NCI-H187 treated with DMSO at 0.1 percent for 48 hours (cell line): ENCODE measurements at places on chromosomes 3 and 15.

- DNase-seq = no peak
Measured at GRCh38 chr3:50532062-50532705, 28.8 kb upstream of the CACNA2D2 start.

- DNase-seq = no peak
Measured at GRCh38 chr3:147415874-147416273, 6.7 kb downstream of the ZIC1 start.

DNA sequence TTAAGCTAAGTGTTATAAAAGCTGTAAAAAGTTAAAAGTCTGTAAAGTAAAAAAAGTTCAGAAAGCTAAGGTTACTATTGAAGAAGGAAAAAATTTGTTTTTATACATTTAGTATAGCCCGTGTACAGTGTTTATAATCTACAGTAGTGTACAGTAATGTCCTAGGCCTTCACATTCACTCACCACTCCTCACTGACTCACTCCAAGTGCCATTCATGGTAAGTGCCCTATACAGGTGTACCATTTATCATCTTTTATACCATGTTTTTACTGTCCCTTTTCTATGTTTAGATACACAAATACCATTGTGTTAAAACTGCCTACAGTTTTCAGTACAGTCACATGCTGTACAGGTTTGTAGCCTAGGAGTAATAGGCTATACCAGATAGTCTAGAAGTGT lies 8.8 kb downstream of the CCDC71 start:
- no peak for DNase-seq

DNA sequence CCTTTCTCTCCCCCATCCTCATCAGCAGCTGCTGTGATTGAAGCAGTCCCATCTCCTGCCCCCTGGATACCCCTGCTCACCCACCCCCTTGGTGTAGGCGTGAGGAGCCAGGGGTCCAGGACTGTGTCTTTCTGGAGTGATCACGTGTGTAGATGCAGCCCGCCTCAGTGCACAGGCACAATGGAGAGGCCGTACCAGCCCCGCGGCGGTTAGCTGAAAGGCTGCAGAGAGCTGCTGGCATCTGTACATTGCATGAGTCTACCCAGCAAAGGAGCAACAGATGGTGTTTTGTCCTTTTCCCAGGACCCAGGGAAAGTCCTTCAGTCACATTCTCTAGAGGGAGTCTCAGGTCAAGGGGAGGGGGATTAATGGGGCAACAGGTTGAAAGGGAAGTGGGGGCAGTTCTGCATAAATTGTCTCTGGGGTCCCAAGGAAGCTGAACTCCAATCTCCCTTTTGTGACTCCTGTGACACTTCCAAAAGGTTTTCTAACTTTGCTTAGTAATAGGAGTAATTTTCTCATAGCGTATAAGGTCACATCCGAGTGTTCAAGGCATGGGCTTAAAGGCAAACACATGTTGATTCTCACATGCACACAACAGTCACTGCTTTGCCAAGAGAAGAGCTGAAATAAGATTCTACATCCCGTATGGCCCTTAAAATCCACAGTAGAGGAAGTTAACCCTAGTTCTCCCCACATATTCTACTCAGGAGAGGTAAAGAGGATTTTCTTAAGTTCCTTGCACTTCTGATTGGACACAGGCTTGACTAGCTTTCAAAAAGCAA lies 7.1 kb downstream of the CSPG5 start:
- DNase-seq = no peak

GRCh38 chr15:48017747-48018146 lies 103.0 kb upstream of the SLC24A5 start:
- DNase-seq = no peak

GRCh38 chr15:77118882-77119321 lies 48.0 kb upstream of the TSPAN3 start:
- no peak for DNase-seq

- DNase-seq = no peak
Measured at GRCh38 chr3:42819351-42819965, 10.2 kb downstream of the ACKR2 start.

- DNase-seq = no peak
Measured at GRCh38 chr3:17137321-17137826, 252.6 kb downstream of the PLCL2 start.

GRCh38 chr3:101020351-101021015 lies 27.3 kb upstream of the ABI3BP start:
- DNase-seq = no peak

DNA sequence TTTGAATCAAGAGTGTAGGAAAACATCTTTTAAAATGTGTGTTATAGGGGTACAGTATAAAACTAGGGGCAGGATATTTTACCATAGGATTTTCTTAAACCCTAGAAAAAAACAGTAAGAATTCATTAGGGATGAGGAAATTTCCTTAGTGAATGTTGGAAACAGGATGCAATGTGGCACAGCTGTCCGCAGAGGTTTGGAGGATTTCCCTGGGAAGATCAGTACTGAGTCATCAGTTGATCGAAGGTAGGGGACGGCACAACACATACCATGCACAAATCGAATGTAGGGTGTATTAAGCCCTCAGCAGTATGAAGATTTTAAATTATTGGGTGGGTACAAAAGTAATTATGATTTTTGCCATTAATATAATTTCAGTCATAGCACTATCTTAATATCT lies 49.9 kb downstream of the FNDC3B start:
- DNase-seq = no peak
